ENCODE measurements at places on chromosomes 6 and 20.

GRCh38 chr6:56689114-56689513 lies 46.4 kb upstream of the DST start:
- DNase-seq: no peak

DNA sequence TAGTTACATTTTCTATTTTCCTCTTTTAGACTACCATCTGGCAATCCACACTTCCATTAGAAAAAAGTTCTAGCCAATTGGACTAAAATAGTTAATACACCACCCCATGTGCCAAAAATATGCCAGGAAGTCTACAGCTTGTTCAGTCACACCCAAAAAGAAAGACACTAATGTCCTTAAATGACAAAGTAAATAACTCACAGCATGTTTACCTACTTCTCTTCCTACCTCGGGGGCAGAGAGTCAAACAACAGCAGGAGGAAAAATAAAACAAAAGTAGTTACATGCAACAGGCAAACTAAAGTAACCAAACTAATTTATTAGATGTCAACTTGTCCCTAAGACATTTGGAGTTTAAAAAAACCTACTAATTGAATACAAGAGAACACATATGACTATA lies 57.0 kb downstream of the UBE3D start:
- no peak for DNase-seq

- no peak for DNase-seq
These were observed 15.7 kb upstream of the DNAAF9 start for GRCh38 chr20:3423126-3423525.

DNA sequence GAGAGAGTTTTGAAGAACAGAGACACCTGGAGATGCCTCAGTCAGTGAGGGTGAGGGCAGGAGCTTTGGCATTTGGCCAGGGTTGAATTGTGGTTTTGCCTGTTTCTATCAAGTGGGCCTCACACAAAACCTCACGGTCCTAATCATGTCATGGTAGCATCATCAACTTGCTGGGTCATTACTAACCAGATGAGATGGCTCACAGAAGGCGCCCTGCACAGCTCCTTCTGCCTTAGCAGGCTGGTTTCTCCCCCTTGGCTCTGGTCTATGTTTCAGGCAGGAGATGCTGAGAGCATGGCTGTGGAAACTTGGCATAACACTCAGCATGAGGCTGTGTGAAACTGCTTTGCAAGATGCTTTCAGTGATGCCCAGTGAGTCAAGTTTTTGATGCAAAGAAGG lies 99.3 kb downstream of the LRRC1 start:
- DNase-seq: no peak

DNA sequence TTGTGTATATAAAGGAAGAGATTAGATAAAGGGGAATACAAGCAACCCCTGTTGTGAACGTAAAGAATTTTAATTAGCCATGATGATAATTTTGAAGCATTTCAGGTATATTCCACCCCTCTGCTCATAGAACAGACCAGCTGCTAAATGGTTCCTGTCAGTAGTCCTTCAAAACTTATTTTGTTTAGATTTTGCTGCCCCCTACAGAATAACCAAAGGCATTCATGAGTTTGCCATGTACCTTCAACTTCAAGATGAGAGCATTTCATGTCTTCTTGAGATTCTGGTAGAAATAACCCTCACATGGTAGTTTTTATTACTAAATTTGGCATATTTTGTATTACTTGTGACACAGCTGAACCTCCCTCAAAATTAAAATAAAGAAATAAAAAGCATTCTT lies 1586.7 kb downstream of the HACE1 start:
- DNase-seq: no peak

DNA sequence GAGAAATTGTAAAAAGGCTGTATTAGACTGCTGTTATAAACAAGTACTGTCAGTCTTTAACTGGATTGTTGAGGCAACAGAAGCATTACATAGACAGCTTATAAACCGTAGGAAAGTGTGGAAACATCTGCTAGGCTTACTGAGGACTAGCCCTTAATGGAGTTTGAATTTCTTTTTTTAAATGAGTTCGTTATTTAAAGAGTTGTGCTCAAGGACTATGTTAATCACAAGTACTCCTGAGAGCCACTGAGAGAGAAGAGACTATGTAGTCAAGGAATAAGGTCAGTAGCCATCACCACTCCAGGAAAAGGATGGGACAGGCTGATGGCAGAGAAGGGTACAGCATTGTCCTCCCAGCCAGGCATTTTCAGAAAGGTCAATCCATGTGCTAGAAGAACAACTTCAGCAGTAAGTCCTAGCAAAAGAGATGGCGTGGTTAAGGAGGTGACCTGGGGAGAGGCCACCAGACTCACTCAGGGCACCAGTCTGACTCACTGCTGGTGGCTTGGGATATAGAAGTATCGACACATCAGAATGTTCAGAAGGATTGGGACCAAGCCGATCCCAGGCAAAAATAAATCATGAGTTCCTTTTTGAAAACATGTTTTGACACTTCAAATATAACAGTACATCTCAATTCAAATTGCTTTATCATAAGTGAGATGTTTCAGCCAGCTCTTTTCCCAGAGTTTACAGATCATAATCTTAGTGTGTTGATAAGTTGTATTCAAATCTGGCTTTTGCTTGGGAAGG lies 6.4 kb downstream of the RPS12 start:
- no peak for DNase-seq

GRCh38 chr6:143191361-143191760 lies 130.7 kb downstream of the AIG1 start:
- DNase-seq: no peak

Data from stimulated activated CD8-positive, alpha-beta memory T cell treated with anti-CD3 and anti-CD28 coated beads, Interleukin-4, amount 100 ng/mL, for 4 hours (primary cell).